Fibroblast of mammary gland (primary cell): ENCODE measurements at places on chromosomes 4 and X.

- no peak for DNase-seq
Observed at GRCh38 chrX:144295921-144296320, 412.1 kb downstream of the UBE2NL start.

DNA sequence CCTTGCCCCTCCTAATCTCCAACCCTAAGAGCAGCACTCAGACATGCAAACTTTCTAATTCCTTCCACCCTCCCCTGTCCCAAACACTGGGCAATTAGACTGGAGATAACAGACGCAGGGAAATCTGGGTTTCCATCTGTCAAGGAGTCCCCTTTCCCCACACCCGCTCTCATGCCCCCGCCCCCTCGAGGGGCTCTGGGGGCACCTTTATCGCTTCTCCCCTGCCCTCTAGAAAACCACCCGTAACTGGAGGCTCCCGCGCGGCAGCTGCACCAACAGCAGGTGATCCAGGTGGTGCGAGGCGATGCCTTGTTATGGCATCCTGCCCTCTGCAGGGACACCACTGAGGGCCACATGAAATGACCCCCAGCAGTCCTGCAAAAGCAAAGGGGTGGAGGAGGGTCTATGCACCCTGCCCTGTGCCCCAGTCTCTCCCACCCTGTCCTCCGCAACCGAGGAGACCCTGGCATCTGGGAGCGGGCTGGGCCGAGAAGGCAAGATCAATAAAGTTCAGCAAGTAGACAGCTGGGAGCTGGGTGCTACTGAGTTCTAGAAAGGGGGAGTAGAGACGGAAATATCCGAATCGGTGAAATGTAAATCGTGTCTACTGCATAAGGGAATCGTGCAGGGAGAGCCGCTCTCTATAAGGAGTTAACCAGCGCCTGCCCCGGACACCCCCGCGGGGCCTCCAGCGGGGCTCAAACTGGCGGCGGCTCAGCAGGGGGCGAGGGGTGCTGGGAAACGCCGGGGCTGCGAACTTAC, 1.6 kb downstream of the KCTD8 start:
- DNase-seq, result no peak

- no peak for DNase-seq
Observed at GRCh38 chr4:149845743-149846142, 30.1 kb upstream of the IQCM start.

- DNase-seq, result no peak
Observed at GRCh38 chrX:43450355-43450754, 205.7 kb upstream of the MAOA start.

- peak; percentile 49 for DNase-seq
Observed at GRCh38 chr4:77095101-77095821, 19.5 kb upstream of the CCNI start.

GRCh38 chr4:15478724-15479088, 9.0 kb downstream of the CC2D2A start:
- no peak for DNase-seq

DNA sequence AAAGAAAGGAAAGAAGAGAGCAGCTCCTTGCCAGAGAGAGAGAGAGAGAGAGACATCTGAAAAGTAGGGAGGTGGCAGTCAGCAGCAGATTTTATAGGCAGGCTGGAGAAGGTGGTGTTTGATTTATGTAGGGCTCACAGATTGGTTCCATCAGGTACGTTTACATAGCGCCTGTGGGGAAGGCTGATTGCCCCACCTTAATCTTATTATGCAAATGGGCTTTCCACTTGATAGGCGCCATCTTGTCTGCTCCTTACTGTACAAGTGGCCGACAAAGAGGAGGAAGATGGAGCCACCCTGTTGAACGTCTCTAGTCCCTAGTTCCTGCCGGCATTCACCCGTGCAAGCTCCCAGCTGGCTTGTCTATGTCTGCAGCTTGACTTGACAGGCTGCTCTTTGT, 49.1 kb upstream of the DHRSX start:
- no peak for DNase-seq

DNA sequence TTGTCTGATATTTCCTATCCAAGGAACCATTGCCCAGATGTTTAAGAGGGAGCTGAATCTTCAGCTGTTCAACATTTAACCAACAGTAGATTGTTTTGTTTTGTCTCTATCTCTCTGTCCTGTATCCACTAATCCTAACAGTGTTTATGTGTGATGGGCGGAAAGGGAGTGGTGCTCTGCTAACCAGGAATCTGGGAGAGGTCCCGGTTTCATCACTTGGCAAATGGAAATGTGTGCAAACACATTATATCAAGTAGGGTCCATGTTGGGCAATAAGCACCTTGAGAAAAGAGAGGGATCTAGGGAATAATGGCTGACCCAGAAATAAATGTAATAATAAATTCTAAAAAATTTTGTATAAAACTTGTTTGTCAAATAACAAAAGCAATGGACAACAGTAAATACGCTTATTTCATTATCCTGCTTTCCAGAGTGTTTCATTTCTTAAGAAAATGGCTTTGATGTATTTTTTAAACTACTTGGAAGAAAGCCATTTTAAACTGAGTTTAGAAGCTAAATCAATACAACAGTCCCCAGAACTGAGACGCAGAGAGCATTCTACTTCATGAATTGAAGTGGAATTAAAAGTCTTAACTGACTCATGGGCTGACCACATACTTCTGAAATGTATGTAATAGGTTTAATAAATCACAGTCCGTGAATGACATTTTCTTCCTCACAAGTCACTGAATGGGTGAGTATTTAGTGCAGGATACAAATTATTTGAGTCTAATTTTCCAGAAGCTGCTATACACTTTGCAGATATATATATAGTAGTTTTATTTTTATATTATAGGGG, 55.8 kb downstream of the EMCN start:
- DNase-seq, result peak; percentile 67

DNA sequence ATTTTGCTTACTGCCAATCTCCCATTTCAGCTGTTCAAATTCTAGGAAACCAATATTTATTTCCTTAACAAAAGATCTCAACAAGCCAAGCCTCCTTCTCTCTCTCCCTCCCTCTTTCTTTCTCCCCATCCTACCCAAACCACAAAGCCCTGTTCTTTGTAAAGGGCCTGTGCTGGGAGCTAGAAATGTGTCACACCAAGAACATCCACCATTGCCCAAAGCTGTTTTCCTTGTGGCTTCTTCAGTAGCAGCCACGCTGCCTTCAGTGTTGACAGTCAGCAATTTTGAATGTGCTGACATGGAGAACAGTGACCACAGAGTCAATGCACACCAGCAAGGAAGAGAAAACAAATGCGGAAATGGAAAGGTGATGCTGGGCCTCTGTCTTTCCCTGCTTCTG, 203.0 kb downstream of the MAML3 start:
- DNase-seq, result peak; percentile 44

DNA sequence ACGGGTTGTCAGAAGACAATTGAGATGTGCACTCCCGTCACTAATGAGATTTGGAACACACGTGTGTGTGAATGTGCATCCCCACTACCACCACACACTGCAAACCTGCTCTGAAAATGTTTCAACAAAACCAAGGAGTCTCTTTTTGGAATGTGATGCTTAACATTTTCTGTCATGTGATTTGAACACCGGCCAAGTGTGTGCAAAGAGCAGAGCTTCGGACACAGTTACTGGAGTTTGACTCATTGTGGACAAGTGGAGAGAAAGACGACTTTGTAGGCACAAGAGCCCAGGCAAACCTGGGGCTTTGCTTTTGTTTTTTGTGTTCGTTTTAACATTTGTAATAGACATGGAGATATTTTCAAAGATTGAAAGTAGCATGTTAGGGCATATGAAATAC, 49.2 kb downstream of the CCKAR start:
- peak; percentile 68 for DNase-seq

DNA sequence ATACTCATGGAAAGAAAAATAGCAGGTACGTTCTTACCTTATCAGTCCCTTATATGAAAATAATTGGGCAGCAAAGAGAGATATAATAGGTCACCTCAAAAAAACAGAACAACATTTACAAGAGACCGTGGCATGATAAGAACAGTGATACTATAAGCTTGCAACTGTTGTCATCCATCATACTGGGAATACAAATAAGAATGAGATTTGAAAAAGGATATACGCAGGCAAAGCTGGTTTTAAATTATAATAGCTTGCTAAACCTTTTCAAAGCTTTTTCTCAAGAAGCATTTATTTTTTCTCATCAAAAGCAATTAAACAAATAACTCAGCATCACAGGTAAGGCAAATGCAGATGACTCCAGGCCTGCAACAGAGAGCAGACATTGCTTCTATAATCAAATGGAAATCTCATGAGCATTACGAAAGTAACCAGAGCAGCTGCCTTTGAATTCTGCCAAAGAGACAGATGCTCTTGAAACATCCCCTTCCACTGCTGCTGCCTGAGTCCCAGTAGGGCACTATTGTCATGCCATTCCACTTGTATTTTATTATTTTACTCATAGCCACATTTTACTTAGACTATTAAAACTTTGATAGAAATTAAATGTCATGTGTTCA, 620.6 kb upstream of the GNPDA2 start:
- no peak for DNase-seq

DNA sequence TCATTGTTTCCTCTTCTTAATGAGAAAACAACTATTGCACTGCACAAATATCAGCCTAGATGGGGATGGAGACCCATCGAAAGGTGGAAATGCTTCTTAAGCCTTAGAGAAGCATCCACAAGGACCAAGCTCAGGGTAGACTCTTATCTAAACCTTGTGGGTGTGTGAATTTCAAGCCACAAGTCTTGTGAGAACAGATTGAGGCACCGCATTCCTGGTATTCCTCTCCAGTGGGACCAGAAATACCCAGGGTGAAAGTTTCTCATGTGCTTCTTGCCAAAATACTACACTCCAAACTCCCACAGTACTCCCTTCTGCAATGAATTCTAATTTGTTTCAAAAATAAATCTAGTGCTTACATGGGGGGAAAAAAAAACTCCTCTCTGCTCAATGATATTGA, 375.6 kb downstream of the PDGFC start:
- peak; percentile 28 for DNase-seq

DNA sequence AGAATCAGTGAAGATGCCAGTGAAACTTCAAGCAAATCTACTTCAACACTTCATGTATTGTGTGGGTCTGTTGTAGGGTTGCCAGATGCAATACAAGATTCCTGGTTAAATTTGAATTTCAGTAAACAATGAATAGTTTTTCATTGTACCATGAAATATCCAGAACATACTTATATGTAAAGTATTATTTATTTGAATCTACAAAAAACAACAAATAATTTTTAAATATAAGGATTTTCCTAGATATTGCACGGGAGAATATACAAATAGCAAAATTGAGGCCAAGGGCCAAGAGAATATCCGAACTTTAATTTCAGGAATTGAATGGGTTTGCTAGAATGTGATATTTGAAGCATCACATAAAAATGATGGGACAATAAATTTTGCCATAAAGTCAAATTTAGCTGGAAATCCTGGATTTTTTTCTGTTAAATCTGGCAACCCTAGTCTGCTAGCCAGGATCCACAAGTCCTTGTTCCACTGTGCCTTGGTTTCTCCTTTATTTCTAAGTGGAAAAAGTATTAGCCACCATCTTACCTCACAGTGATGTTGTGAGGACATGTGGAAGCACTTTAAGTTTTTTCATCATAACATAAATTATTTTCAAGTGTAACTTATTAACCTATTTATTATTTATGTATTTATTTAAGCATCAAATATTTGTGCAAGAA, 2.3 kb downstream of the CXCL8 start:
- DNase-seq, result no peak

DNA sequence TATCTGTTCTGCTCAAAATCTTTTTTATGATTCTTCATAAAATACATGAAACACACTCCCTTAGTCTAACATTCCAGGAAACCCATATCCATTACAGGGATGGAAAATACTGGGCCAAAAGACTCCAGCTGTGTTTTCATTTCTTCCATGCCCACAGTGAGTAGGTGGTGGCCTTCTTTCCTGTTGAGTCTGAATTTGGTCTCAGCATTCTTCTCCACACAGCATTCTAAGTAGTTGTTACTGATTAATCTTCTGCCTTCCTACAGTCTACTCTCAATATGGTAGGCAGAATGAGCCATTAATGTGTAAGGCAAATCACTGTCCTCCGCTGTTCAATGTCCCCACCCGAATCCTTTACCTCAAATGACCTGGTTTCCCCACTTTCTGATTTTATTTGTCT, 370.6 kb upstream of the RPS6KA3 start:
- DNase-seq, result no peak

DNA sequence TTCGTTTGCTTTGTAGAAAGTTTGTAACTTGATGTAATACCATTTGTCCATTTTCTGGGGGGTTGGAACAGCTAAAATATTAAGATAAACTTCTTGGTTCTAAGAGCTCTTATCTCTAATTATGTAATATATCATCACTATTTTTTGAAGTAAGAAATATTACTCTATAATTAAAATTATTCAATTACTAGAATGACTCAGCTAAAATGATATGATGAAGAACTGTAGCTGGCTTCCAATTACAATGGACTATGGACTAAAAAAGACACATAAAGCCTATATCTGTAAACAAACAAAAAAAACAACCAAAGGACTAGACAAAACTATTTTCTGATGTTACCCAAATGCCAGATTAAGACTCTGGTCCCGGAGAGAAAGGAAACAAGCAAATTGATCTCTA, 569.4 kb downstream of the PCDH18 start:
- no peak for DNase-seq
